ENCODE measurements at places on chromosomes 5 and 9. TPM values are rescaled to one million over a fixed set of nuclear protein-coding genes. Genes with fewer than 3 reads are reported as not detected.

The KCNN2 gene
- not detected for total RNA-seq

The SPATA31C1 gene
- not detected for total RNA-seq

The PDCD1LG2 gene
- total RNA-seq: 1.1 TPM

The TMEM215 gene
- total RNA-seq: not detected

The PLPP6 gene
- total RNA-seq: 7.0 TPM

The SPATA31D3 gene
- total RNA-seq: not detected

The GFI1B gene
- total RNA-seq: 0.19 TPM

The WDR70 gene
- 31.9 TPM for total RNA-seq

The ASPN gene
- not detected for total RNA-seq

The ITK gene
- 0.69 TPM for total RNA-seq

The CATSPER3 gene
- not detected for total RNA-seq

The SLC38A9 gene
- total RNA-seq: 33.1 TPM

The SLC45A2 gene
- not detected for total RNA-seq

The PITX1 gene
- 43.7 TPM for total RNA-seq

The SARDH gene
- total RNA-seq: 30.5 TPM

The ORM2 gene
- total RNA-seq: not detected

The CTNND2 gene
- not detected for total RNA-seq

The SLC6A19 gene
- total RNA-seq: not detected

The CIZ1 gene
- 60.6 TPM for total RNA-seq

The KCNIP1 gene
- 0.36 TPM for total RNA-seq

The FBP2 gene
- total RNA-seq: not detected
